ENCODE measurements at places on chromosomes 4 and X. TPM values are rescaled to one million over a fixed set of nuclear protein-coding genes. Genes with fewer than 3 reads are reported as not detected.

Gene ANOS1
- 0.46 TPM for total RNA-seq

Gene TIGD4
- total RNA-seq = not detected

Gene NEUROG2
- total RNA-seq = 0.15 TPM

Gene ARMCX2
- 2.9 TPM for total RNA-seq

GRCh38 chrX:132071254-132071653, 48.2 kb downstream of the STK26 start:
- DNase-seq = no peak

DNA sequence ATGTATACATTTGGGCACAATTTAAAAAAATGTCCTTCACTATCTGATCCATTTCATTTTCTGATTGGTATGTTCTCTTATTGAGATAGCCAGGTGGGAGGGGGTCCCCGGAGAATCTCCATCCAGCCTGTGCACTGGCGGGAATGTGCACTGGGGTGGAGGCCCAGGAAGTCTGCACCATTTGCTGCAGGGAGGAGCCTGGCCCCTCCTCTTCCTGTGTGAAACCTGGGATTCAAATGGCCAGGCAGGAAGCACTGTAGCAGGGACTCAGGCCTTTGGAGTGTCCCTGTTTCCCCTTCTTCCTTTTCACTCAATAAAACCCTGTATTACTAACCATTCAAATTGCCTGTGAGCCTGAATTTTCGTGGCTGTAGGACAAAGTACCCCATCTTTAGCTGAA, 44.3 kb downstream of the GPRIN3 start:
- no peak for DNase-seq

GRCh38 chrX:74119016-74119910, 184.7 kb upstream of the ZCCHC13 start:
- no peak for DNase-seq

- DNase-seq = no peak
Observed at GRCh38 chrX:139201924-139202323, 328.6 kb upstream of the F9 start.

GRCh38 chr4:102732678-102733077, 28.1 kb downstream of the MANBA start:
- DNase-seq = no peak

GRCh38 chr4:128848461-128848860, 39.0 kb downstream of the JADE1 start:
- no peak for DNase-seq

DNA sequence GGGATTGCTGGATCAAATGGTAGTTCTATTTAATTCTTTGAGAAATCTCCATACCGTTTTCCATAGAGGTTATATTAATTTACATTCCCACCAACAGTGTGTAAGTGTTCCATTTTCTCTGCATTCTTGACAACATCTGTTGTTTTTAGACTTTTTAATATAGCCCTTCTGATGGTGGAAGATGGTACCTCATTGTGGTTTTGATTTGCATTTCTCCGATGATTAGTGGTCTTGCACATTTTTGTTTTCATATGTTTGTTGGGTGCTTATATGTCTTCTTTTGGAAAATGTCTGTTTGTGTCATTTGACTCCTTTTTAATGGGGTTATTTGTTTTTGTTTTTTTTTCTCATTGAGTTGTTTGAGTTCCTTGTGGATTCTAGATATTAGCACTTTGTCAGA, 75.3 kb upstream of the PUDP start:
- no peak for DNase-seq

DNA sequence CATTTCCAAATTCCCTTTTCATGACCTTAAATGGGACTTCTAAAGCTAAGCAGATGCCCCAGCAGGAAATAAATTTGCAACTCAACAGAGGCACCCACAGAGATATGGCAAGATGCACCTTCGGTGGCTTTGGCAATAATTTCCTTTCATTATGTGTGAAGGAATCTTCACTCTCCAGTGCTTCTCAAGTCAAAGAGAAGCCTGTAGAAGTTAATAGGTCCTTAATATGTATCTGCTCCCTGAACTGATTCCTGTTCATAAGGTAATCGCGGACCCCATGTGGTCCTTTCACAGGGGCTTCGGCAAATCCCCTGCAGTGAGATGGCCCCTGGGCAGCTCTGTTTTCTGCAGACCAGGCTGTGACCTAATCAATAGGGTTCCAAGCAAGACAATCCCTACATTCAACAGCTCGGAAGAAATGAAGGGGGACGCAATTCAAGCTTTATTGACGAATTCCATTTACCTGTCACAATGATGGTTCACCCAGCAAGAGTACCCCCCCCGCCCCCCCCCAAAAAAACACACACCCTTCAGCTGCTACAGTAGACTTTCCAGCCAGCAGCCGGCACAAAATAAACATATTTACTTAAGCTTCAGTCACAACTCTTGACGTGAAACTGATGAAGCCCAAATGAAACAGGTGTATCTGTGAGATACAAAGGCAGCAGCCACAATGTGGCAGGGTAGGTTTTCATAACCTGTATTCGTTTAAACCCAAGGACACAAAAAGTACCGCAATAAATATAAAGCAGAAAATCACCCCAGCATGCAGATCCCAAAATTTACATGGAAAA, 35.3 kb downstream of the FAT1 start:
- no peak for DNase-seq

Data from naive thymus-derived CD4-positive, alpha-beta T cell (primary cell).